ENCODE measurements at places on chromosomes 5 and 9.

DNA sequence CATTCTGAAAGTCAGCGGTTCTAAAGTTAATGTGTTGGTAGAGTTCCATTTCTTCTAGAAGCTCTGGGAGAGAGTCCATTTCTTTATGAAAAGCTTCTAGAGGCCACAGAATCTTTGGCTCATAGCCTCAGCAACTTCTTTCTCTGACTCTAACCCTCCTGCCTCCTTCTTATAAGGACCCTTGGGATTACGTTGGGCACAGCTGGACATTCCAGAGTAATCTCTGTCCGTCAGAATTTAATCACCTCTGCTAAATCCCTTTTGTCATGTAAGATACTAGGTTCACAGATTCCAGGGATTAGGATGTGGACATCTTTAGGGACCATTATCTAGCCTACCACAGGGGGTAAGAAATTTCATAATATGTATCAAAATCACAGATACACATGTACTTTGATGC, 22.6 kb upstream of the ANKDD1B start:
- DNase-seq = no peak

- DNase-seq = no peak
These were observed 15.4 kb downstream of the FAM78A start for GRCh38 chr9:131260751-131261452.

DNA sequence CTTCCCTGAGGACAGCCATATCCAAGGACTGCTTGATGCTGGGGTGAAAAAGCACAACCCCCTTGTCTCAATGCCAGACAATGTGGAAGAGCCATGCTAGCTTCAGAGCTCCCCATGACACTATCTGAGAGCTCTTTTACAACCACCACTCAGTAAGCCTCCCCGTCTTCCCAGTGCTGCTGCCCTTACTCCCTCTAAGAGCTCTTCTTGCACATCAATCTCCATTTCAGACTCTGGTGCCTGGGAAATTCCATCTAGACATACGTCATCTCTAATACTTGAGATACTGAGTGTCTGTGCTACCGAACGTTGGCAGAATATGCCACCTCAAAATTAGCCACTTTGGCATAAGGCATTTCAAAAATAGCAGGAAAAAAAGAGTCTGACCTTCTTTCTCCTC, 94.5 kb downstream of the EDIL3 start:
- no peak for DNase-seq

- DNase-seq = no peak
These were observed 94.1 kb downstream of the GPR21 start for GRCh38 chr9:123127512-123128075.

DNA sequence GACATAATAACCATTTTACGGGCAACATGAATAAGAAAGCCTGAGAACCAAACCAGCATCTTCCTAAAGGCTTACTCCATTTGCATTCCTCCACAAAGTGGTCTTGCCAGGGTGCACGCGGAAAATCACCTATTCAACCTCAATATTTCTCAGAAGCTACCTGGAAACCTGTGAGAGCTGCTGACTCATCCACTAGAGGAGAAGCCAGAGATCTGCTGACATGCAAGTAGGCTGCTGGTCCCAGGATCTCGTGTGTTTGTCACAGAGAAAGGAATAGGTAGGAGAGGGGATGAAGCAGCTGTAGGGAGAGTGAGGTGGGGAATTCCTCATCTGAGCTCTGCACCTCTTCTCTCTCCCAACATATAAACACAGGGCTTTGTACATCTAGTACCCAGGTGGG, 138.1 kb downstream of the ADAMTS12 start:
- DNase-seq = no peak

GRCh38 chr9:14321517-14322130, 7.7 kb upstream of the NFIB start:
- no peak for DNase-seq

DNA sequence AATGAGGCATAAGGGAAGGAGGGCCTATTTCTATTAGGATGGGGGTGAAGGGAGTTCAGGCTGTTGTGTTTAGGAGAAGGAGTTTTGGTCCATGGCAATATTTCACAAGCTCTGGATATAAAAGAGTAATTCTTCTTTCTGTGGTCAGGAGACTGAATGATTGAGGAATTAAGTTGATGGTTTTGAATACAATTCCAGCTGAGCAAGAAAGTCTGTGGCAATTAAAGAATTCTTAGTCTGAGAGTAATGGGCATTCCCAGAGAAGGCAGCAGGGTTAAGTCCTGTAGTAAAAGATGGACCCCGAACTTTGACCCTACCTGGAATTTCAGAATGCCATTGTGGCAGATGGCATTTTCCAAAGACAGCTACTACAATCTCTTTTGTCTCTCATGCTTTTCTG, 202.6 kb downstream of the TLE4 start:
- no peak for DNase-seq

- no peak for DNase-seq
These were observed 45.1 kb downstream of the SLCO6A1 start for GRCh38 chr5:102453716-102454115.

DNA sequence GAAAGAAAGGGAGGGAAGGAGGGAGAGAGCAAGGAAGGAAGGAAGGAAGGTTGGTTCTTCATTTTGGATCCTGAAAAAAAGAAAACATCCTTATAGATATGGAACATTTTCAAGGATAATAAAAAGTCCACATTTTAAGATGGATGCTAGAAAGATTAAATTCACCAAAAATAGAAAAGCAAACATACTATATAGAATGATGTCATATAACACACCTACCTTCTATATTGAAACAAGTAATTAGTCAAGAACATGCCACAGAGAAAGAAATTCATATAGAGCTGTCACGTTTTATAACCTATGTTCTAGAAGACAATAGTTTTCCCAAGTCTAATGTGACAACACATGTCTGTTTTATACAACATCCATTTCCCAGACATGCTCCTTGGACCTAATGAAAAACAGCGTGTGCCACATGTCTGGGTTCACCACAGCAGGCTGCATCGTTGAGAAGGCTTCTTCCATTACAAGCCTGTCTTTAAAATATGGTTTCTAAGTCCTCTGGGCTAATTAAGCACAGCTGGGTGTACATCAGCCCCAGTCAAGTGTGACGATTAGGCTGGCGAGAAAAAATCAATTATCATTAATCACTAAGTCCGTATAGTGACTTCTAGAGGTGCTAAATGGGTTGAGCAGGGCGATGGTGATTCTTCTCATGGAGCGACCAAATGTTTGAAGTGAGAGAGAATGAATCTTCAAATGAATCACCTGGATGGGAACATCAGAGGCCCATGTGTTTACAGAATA, 301.8 kb downstream of the TLE1 start:
- no peak for DNase-seq

DNA sequence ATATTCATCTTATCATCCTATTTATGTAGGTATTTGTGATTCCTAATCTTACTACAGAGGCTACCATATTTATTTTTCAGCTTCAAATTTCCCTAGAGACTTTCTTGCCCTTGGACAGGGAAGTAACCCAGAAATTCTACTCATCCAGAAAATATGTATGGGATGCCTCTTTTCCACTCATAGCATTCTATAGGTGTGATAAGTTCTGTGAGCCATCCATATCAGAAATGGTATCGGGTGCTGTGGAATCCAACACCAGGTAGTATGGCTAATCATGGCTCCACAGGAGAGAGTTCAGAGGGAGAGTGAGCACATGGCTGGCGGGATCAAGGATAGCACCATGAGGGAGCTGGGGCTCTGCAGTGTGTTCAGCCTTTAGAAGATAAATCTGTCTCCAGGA, 349.3 kb upstream of the ACTBL2 start:
- DNase-seq = no peak

GRCh38 chr9:122141671-122142070, 17.9 kb downstream of the NDUFA8 start:
- DNase-seq = no peak

GRCh38 chr5:78543292-78543691, 105.3 kb downstream of the LHFPL2 start:
- no peak for DNase-seq

DNA sequence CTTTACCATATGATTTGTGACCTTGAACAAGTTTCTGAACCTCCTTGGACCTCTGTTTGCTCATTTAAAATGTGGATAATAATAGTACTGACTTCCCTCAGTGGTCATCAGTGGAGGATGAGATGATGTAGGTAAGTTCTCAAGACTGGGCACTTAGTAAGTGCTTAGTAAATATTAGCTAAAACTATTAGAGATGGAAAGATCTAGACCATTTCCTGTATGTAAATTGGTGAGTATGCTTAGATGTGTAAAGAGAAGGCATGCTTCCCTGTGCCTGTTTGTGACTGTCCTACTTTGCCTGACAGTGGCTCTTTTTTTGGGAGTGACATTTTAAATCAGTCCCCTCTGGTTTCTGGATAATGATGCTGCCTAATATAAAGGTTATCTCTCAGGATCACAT, 288.1 kb downstream of the GABRB2 start:
- DNase-seq = no peak

- DNase-seq = no peak
These were observed 6.5 kb downstream of the SH3PXD2B start for GRCh38 chr5:172447646-172448365.

GRCh38 chr5:93209476-93209875, 371.5 kb downstream of the NR2F1-AS1 start:
- DNase-seq = no peak

DNA sequence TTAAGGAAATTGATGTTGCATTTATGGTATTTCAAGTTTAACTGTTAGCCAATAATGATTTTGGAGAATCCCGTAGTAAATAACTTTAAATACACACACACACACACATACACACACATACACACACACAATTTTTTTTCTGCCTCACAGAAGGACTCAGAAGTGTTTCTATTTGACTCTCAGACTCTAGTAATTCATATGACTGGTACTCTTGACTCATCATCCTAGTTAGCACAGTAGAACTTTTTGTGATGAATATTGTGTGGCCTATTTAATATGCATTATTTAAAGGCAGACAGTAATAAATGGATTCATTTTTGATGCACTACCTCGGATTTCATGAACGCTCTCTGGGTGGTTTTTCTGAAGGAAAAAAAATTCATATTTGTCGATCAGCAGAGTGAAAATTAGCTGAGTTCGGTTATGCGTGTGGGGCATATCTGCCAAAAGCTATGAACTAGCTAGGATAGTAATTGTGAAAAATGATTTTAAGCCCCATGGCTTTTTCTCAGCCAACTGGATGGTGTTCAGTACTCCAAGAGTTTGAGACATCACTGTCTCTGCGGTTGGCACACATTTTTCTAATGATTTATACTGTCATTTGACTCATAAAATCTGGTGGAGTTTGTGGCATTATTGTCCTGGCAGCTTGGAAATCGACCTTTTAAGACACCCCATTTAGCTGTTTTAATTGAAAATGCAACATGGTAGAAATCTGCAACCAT, 102.2 kb downstream of the PCSK5 start:
- no peak for DNase-seq

DNA sequence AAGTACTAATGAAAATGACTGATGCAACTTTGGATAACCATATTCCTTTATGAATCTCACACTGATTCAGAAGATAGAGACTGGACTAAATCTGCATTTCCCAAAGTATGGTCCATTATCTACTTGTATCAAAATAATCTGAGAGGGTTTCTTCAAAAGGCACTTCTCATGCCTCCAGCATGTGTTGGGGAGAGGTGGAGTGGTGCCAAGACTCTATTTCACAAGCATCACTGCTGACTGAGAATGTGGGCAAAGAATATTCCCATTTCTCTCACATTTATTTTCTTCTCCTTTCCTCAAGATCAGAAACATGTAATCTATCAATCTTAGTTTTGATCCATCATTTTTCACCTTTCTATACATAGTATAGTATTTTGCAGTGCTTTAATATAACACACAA, 135.4 kb downstream of the GABRB2 start:
- DNase-seq = no peak

GRCh38 chr5:146076028-146076427, 29.3 kb downstream of the PLAC8L1 start:
- no peak for DNase-seq

DNA sequence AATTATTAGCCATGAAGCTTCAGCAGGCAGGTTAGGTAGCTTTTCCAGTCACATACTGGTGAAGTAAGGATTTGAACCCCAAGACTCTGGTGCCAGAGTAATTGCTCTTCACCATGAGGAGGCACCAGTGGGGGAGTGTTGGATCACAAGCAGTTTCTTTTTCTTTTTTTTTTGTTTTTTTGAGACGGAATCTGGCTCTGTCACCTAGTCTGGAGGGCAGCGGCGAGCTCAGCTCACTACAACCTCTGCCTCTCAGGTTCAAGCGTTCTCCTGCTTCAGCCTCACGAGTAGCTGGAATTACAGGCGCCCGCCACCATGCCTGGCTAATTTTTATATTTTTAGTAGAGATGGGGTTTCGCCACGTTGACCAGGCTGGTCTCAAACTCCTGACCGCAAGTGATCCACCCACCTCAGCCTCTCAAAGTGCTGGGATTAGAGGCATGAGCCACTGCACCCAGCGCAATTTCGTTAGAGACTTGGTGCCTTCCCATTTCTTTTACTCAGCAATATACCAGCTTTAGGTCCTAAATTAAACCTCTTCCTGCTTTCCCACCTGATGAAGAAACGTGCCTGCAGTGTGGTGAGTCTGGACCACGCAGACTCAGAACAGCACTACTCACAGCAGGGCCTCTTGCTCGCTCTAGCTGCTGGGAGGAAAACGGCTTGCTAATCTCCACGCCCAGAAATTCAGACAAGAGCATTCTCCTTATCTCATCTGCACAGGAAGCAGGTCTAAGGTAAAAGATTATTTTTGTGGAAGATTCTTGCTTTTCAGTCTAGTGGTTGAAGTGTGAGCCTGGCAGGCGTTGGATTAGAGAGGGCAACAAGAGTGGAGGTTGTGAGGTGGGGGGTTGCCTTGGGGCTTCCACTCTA, at the start of gene S100Z:
S100Z (plus strand) TSS at position 596 of the 873 bp plus-strand sequence. CDS start 25,346 bp downstream, outside the sequence.
- DNase-seq = no peak

DNA sequence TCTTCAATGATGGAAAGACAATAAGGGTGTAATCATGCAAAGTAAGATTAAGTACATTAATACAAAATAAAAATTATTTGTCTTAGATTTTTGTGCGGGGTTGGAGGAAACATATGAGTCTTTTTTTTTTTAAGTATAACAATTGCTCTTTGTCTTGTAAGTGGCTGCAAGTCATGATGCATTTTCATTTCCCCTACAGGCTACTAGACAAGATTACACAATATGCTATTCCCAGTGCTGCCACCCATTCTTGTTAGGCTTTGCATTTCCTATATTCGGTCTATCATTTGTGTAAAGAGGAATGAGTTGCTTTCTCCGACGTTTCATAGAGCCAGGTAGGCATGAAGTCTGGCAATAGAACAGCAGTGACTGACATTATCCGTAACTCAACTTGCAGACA, 294.2 kb upstream of the CYLC2 start:
- no peak for DNase-seq

- no peak for DNase-seq
These were observed 689.4 kb upstream of the WWC1 start for GRCh38 chr5:167602067-167602466.

DNA sequence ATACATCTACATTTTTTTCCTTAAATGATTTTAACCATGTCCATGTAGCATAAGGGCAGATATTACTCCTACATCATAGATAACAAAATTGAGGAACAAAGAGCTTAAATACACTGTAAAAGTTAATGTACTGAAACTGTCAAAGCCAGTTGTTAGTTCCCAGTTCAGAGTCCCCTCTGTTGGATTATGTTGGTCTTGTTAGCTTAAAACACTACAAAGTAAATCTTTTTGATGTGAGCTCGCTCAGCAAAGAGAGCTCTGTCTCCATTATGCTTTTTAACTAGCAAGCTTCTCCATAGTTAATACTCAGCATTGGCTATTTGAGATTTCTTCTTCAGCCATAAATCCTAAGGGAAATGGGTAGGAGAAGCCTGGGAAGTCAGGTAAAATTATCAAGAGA, 149.1 kb downstream of the ADAMTS6 start:
- DNase-seq = no peak

- DNase-seq = no peak
These were observed 18.0 kb downstream of the NR5A1 start for GRCh38 chr9:124489222-124489621.
